ENCODE measurements at places on chromosomes 7 and 10.

- DNase-seq = no peak
Observed at GRCh38 chr7:38506004-38506403, 125.2 kb downstream of the AMPH start.

DNA sequence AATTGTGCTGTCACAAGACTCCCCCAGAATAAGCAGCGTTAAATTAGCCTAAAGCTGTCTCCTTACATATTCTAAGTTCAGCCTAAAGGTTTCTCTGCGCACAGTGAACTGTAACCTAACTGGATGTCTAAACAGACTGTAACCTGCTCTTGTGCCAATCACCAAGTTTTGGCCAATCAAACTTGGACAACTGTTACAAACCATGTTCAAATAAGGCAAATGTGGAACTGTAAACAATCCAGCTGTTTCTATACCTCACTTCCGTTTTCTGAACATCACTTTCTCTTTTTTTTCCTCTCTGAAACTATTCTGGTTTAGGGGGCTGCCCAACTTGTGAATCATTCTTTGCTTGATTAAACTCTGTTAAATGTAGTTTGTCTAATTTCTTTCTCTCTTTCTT, 252.2 kb upstream of the HABP2 start:
- no peak for DNase-seq

GRCh38 chr10:102368077-102368476, 27.4 kb upstream of the NFKB2 start:
- DNase-seq = no peak

DNA sequence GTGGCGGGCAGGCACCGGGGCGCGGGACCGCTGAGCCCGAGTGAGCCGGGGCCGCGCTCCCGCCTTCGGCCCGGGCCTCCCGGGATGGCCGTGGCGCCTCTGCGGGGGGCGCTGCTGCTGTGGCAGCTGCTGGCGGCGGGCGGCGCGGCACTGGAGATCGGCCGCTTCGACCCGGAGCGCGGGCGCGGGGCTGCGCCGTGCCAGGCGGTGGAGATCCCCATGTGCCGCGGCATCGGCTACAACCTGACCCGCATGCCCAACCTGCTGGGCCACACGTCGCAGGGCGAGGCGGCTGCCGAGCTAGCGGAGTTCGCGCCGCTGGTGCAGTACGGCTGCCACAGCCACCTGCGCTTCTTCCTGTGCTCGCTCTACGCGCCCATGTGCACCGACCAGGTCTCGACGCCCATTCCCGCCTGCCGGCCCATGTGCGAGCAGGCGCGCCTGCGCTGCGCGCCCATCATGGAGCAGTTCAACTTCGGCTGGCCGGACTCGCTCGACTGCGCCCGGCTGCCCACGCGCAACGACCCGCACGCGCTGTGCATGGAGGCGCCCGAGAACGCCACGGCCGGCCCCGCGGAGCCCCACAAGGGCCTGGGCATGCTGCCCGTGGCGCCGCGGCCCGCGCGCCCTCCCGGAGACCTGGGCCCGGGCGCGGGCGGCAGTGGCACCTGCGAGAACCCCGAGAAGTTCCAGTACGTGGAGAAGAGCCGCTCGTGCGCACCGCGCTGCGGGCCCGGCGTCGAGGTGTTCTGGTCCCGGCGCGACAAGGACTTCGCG, 534 bp downstream of the FZD9 start:
- DNase-seq = no peak

GRCh38 chr10:122561212-122561611, 658 bp downstream of the DMBT1 start:
- no peak for DNase-seq

DNA sequence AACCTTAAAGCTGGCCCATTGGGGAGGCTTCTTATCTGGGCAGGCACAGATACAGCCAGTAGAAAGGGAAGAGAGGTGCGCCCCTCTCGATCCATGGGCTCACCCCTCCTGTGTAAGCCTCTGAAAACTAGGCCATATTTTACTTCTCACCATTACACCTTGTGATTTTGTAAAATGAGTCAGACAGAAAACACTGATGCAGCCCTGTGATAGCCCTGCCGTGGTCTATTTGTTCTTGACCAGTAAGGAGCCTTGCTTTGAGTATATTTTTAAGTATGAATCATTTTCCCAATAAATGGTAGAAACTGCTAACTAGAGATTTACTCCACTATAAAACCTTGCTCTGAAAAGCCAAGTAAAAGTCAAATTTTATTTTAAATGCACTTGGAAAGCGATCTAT, 329.8 kb upstream of the MBL2 start:
- DNase-seq = no peak

DNA sequence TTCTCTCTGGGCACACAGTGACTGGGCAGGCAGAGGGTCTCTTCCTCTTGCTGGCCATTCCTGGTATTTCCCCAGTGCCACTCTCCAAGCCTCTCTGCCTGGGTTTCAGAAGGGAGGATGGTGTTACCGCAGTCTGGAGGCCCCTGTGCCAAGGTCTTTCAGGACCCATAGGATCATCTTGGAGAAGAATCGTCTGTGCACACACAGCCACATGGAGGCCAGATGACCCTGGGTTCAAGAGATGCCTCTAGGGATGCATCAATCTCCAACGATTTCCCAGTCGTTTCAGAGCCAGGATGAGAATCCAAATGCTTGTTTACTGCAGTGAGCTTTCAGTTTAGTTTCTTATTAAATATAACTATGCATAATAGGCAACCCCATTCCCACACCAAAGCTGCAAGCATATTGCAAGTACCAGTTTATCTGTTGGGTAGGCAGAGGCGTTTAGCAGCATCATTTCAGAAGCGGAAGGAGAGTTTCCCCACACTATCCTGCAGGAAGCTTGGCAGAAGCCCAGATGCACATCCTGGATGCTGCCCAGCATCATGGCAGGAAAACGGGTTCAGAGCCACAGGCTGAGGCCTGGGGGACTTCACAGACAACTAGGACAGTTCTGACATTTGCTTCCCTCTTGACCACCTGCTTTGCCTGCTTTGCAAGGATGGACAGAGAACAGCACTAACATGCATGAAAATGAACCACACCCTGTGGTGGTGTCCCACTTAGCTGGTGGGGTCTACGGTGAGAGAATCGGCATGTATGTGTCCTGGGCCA, 134.7 kb upstream of the FAM20C start:
- no peak for DNase-seq

DNA sequence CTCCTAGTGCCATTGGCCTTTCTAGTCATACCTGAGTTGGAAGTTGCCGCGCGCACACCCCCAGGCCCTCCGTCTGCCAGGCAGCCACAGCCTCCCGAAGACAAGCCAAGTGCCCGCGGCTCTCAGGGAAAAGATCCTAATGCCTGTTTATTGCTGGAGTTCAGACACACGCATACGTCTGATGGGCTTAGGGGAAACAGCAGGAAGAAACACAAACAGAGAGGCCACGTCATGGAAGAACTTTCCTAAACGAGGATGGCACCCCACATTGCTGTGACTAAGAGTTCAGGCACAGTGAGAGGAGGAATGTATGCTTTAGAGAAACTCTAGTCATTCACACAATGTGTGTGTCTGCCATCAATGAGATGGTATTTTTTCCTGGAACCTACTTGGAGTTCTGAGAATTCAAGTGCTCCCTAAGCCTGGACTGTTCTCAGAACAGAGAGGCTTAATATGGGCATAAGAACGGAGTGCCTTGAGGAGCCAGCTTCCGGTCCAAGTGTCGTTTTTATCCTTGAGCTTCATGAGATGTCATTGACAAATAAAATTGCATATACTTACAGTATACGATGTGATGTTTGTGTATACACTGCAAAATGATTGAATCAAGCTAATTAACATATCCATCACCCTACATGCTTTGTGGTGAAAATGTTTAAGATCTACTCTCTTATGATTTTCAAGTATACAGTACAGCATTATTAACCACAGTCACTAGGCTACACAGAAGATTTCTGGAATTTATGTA, 11.6 kb upstream of the RBP3 start:
- peak; percentile 5 for DNase-seq

DNA sequence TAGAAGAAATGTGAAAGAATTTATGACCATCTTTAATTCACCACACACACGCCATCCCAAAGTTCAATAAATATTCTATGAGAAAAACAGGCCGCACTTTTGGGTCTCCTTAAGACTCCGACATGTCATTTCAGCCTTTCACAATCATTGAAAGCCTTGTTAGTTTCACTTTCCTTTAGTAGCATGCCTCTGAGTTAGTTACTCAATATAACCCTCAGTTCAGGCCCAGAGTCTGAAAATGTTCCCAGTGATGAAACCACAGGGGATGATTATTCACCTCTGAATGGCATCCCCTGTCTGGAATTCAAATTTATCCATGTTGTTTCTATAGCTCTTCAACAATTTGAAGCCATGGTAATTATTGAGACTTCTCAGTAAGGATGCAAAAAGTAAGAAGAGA, 278.1 kb upstream of the NRP1 start:
- DNase-seq = no peak

DNA sequence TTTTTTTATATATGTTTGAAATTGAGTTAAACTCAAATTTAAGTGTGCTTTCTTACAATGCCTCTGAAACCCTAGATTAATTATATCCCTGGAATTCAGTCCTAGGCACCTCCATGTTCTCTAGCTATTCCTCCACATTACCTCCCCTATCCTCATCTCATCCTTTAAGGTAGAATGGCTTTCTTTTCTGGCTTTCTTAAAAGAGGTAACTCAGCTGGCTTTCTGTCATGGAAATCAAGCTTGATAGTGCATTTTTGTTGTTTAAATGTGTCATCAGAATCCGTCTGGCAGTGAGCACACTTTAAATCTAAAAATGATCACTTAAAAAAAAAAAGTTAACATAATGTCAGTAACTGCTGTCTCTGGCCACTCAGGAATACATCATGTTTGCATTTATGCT, 42.2 kb downstream of the AHR start:
- DNase-seq = no peak

DNA sequence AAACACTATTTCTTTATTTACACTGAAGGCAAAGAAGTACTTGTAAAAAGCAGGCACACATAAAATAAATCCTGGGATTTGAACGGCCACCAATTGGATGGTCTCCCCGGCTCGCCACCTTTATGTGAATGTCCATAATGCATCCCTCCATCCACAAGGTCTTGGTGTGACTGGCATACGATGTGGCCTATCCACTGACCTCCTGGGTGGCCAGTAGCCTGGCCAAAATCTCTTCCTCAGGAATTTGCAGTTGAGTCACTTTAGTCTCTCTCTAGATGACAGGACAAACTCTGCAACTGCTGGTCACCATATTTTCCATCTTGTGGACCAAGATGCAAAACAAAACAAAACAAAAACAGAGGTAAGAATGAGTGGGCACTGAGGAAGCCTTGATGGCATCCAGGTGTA, 39.1 kb downstream of the CDK1 start:
- DNase-seq = no peak

DNA sequence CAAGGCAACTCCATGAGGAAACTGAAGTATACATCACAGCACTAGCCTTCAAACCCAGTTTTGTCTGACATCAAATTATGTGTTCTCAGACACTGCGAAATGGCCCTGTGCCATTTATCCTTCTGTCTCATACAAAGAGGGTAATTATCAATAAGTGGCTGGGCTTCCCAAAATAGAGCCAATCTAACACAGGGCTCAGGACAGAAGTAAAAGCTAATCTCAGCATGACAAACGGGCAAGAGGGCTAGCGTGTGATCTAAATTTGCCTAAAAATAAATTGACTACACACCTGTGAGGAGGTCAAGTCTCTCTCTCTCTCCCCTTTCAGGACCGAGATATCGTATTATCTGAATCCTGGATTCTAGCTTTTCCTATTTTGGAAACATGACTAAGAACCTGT, 67.2 kb downstream of the DGKB start:
- no peak for DNase-seq

GRCh38 chr7:46292741-46293140, 371.7 kb upstream of the IGFBP3 start:
- DNase-seq = no peak

DNA sequence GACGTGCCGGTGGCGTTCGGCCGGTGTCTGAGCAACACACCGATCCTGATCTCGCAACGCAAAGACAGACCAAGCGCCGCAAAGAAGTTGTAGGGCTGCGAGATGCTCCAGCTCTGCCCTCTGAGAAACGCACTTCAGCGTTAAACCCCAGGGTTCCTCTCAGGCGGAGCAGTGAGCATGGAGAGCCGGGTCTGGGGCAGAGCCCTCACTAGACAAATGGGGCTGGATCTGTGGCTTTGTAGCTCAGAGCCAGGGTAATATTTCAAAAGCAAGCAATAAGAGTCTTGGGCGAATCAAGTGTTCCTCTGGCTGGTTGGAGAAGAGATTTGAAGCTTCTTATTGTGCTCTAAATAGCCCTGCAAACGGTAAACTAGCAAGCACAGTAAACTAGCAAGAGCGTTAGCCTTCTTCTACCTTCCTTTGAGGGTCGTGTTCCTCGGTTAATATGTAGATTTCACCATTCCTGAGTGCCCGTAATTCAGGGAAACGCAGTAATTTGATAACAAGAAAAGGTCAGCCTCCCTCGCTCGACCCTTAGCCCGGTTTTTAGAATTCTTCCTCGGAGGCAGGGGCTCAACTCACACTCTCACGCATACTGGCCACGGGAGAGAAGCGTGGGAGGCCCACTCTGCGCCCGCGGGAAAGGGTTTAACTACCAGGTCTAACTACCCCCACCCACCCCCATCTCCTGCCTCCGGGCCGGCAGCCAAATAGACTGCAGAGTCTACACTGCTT, 6.7 kb downstream of the SKAP2 start:
- no peak for DNase-seq

DNA sequence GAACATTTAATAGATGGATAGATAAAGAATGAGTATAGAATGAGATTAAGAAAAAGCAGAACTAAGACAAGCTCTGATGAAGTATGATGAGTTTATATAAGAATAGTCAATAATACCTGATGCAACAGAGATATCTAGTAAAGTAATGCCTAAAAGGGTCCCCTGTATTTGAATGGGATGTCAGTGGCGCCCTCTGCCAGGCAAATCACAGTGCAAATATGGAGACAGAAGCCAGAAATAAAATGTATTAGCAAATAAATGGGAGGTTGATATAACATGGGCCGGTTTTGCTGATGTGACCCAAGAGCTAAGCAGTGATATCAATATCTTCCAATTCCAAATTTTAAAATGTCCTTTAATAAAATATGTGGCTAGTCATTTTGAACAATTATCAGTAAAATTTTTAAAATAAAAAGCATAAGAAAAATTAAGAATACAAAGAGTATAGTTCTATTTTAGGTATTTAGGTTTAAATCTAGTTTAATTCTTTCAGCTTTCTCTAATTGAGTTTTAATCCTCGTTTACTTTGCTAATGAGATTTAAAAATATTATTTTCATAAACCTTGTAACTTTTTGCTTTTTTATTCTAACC, 62.6 kb downstream of the ADK start:
- DNase-seq = no peak

GRCh38 chr7:66301737-66302136, 96.6 kb downstream of the TPST1 start:
- no peak for DNase-seq

- no peak for DNase-seq
Observed at GRCh38 chr10:44083719-44084400, 301.0 kb downstream of the CXCL12 start.

Measured in CMK (cell line).